Hematopoietic multipotent progenitor cell (in vitro differentiated cells): ENCODE measurements at places on chromosomes 7 and 10.

- DNase-seq, result no peak
These were observed 7.0 kb downstream of the WDR91 start for GRCh38 chr7:135204341-135204749.

GRCh38 chr7:128407751-128408708 lies 1.8 kb downstream of the IMPDH1 start:
- DNase-seq, result no peak

DNA sequence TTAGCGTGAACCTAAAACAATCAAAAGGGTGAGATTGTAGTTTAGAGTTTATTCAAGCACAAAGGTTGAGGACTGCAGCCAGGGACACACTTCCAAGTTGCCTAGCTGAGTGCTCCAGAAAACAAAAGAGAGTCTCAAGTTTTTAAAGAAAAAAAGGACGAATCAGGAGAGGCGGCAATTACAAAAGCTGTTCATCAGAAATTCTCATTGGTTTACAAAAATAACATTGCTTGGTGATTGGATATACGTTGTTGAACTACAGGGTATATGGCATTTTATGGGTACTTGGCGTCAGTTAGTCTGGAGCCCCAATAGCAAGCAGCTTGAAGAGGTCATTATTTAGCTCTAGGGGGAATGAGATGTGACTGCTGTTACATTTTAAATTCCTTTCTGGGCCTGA lies 11.5 kb downstream of the ZNF438 start:
- no peak for DNase-seq

DNA sequence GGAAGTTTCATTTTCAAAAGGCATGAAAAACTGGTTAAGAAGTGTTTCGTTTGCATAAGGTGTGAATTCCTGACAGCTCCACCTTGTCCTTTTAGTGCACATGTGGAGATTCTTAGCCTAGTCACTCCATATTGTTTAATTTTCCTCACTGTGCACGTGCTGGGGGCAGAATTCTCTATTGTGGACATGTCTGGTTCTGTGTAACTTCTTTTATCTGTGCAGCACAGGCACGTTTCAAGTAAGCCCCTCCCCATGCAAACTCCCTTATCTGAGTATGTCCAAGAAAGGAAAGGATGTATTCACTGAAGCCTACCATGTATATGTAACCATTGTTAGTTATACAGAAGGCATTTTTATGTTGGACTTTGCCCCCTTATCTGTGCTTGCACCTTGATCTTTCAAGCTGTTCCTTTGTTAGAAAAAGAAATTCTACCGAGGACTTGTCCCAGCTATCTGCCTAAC lies 1346.3 kb downstream of the REEP3 start:
- peak; percentile 23 for DNase-seq
